Stimulated activated CD4-positive, alpha-beta T cell treated with anti-CD3 and anti-CD28 coated beads, Interleukin-4, amount 100 ng/mL, for 4 hours (primary cell): ENCODE measurements at places on chromosomes 4 and X.

GRCh38 chr4:180394730-180395129 is 1848.5 kb upstream of the TENM3 start:
- DNase-seq, result no peak

GRCh38 chr4:136967069-136967468 is 565.2 kb downstream of the PCDH18 start:
- DNase-seq, result no peak

DNA sequence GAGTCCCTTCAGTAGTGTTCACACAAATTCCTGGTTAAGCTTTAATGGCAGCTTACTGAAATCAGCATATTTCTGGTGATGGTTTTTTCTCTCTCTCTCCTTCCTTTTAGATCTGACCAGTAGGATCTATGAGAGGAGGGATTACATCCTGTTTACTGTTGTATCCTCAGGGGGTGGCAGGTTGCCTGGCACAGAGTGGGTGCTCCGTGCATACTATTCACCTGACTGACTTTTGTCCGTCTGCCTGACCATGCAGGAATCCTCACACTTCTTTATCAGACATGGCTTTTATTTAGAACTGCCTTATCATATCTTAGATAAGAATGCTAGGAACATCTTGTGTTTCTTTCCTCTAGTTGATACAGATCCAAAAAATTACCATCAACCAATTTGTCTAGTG is 29.6 kb downstream of the MCUB start:
- DNase-seq, result no peak

DNA sequence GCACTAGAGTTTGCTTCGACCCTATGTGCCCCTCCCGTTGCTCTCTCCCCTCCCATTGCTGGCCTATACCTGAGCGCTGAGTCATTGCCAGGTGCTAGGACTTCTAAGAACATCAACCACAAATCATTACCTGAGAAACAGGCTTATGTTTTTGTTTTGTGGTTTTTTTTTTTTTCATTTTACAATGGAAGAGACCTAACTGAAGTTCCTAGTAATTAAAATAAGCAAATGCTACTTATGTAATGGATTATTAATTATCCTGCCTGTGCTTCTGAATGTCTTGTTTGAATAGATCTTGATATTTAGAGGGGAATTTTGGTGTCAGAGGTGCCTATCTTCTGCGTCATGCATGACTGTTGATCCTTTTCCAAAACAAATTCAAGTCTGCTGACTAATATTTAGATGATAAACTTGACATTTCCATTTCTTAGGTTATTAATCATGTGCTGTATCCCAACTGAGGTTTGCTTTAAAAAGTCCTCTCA is 275.4 kb upstream of the CPEB2 start:
- DNase-seq, result no peak

- DNase-seq, result no peak
Observed at GRCh38 chrX:72478853-72479252, 93.8 kb downstream of the HDAC8 start.

DNA sequence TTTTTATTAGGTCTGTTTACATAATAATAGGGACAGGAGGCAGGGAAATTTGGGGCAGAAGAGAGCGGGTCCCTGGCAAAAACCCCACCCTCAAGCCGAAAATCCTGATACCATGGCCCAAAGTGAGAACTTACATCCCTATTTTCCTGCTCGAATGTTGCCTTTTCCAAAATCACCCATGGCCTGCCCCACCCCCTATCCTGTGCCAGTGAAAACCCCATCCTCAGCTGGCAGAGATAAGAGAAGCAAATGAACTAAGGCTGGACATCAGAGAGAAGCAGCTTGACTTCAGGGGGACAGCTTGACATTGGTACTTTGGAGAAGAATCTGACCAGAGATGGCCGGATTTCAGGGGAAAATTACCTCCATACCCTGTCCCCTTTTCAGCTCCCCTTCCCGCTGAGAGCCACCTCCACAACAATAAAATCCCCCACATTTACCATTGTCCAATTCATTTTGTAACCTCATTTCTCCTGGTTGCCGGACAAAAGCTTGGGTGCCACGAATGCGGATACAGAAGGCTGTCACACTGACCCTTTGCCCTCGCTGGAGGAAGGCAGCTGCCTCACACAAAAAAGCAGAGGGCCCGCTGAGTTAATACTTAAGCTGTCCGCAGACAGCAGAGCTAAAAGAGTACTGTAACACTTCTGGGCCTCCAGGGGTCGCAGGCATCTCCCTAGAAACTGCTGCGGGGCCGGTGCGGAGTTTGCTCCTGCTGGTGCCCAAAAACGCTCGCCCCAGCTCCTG is 196.2 kb downstream of the SNCA start:
- peak; percentile 3 for DNase-seq

GRCh38 chr4:79050541-79050880 is 111.3 kb upstream of the PAQR3 start:
- no peak for DNase-seq

- no peak for DNase-seq
Observed at GRCh38 chrX:94633237-94633636, 959.2 kb downstream of the FAM133A start.

GRCh38 chr4:82499738-82500434 is 61.9 kb downstream of the TMEM150C start:
- no peak for DNase-seq

GRCh38 chr4:100929758-100930157 is 411.9 kb upstream of the EMCN start:
- no peak for DNase-seq

- no peak for DNase-seq
Observed at GRCh38 chr4:146329050-146329716, 114.8 kb downstream of the REELD1 start.

DNA sequence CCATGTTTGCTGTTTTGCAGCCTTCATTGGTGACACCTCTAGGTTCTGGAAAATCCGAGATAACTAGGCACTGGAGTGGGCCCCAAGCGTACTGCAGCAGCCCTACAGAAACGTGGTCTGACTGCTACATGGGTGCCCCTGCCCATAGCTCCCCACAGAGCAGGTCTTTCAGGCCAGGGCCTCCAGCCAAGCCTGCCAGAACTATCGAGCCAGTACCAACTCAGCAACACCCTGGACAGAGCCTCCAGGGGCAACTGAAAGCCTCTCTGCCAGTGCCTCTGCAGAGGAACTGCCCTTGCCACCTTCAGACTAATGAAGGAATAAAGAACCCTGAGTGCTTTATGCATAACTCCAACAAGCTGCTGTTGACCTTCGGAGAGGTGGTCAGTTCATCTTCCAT is 111.1 kb upstream of the PPP3CA start:
- DNase-seq, result no peak

- no peak for DNase-seq
Observed at GRCh38 chrX:120309873-120310705, 1.2 kb downstream of the TMEM255A start.

GRCh38 chrX:109783701-109784079 is 50.6 kb upstream of the ACSL4 start:
- no peak for DNase-seq

DNA sequence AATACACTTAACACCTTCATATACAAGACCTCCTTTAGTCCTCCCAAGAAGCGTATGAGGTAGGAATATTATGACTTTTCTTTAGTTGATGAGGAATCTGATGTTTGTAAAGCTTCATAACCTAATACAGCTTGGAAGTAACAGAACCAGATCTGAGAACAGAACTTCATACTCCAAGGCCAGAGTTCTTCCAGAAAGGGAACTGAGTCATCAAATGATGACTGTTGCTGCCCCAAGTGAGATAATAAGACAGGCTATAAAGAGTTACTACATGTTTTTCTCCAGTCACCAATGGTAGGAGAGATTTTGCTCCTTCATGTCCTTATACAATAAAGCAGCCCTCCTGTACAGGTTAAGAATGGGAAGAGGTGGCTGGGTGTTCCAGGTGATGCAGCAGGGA is 74.3 kb upstream of the ANXA3 start:
- DNase-seq, result no peak

DNA sequence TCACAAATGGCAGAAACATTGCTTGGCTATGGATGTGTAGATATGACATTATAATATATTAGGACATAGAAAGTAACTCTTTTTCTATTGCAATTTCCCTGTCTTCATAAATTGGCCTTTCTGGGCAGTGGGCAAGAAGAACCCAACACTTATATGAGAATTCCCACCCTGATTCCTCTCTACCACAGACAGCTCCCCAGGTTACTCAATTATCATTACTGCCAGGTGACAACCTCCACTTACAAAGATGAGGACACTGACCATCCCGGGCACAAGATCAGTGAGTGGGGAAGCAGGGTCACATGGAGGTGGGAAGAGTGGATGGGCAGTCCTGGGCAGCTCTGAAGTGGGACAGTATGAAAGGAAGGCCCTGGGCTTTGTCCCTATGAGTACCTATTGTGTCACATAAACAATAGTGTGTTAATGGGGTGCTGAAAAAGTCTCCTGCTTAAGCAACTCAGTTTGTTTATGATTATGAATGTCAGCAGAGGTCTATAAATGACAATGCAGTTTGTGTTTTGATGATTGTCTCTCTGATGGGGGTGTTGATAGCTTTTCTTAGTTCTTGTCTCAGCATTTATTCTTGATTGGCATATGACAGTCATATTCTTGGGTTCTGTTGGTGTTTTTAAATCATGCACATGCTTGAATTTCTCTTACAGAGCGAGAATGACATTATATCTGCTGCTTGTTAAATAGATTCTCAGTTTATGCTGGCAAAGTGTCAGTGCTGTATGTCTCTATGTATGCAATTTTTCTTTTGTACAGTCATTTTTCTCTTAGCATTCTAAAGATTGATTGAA is 99.9 kb downstream of the SLIT2 start:
- DNase-seq, result no peak

- DNase-seq, result no peak
Observed at GRCh38 chr4:132556316-132556715, 592.8 kb upstream of the PCDH10 start.

- no peak for DNase-seq
Observed at GRCh38 chr4:182257016-182257415, 13.8 kb downstream of the TENM3 start.

GRCh38 chrX:8323356-8323755 is 141.3 kb upstream of the VCX3B start:
- no peak for DNase-seq

DNA sequence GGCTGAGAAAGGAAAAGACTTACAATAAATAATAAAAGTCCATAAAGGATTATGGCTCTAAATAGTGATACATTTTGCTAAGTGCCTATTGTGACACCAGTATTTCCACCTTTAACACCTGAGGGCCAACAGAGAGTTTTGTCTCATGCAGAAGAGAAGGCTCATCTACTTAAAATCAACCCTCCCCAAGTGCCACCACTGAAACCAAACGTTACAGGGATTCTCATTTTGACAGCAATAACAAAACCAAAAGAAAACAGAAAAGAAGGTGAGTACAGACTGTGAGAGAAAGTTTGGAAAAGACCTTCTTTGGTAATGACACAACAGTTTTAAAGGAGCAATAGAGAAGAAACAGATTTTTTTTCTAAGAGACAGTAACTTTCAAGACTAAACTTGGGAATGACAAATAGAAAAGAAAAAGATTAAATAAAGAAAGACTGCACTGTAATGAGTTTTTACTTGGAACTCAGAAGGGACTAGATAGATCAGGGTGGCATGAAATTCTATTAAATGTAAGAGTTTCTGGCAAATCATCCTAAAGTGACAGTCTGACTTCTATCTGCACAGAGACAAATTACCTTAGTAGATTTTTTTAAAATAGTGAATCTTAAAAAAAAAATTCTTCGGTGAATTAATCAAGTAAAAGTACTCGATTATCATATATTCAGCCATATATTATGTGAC is 109.7 kb downstream of the ZNF827 start:
- DNase-seq, result no peak

DNA sequence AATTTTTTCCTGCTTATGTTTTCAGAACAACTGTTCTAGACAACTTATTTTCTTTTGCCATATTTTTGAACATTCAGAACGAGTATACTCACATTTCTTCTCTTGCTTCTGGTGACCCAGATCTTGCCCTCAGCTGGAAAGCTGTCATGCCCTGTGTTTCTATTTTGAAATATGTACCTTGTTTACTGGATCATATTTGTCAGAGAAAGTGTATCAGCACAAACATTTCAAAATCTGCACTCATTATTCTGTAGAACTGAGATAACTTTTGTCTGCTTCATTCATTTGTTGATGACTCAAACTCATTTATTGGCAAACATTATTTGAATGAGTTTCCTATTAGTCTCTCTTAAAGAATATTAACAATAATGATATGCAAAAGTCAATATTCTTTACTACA is 46.2 kb upstream of the FAM9A start:
- DNase-seq, result no peak

GRCh38 chr4:13541176-13541604 is 3.1 kb downstream of the NKX3-2 start:
- no peak for DNase-seq

DNA sequence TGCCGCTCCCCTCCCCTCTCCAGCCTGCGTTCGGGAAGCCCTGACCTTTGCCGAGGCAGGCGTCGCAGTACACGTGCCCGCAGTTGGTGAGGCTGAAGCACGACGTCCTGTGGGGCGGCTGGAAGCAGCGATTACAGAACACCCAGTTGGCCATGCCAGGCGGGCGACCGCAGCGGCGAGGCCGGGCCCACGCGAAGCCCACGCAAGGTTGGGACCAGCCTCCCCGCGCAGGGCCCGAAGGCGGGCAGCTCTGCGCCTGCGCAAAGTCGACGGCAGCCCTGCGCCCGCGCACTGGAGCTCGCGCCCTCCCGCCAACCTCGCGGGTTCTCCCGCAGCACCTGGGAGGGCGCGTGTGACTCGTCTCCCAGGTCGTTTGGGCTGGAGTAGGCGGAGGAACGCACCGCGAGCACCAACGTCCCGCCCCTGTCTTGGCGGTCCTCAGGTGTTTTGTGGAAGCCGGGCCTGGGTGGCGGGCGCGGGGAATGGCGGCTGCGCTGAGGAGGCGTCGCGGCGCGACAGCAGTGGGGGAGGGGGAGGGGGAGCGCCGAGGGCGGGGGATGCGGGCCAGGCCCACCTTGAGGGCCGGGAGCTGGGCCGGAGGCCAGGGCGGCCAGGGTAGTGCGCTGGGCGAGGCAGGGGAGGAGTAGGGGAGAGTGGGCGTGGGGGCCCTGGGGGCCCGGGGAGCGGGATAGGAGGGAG is at the start of gene RNF212:
TSS of gene RNF212 (minus strand) at position 254 of the 699 bp plus-strand sequence. CDS start at position 154, 100 bp downstream.
- peak; percentile 48 for DNase-seq

DNA sequence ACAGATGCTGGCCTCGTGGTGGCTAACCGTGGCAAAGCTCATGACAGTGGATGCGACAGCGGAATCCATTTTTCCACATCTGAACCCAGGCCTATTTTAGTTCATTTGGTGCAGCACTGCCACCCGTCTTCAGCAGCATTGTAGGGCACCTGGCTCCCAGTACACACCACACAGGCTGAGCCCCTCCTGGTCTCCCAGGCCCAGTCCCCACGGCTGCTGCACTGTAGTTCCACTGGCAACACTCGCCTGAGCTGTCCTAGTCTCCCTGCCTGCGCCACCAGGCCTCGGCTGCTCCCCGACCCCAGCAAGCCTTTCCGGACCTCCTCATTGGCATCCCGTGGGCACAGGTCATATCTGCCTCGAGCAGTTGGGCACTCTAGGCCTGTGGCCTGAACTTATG is 76.2 kb downstream of the MTMR1 start:
- DNase-seq, result no peak

DNA sequence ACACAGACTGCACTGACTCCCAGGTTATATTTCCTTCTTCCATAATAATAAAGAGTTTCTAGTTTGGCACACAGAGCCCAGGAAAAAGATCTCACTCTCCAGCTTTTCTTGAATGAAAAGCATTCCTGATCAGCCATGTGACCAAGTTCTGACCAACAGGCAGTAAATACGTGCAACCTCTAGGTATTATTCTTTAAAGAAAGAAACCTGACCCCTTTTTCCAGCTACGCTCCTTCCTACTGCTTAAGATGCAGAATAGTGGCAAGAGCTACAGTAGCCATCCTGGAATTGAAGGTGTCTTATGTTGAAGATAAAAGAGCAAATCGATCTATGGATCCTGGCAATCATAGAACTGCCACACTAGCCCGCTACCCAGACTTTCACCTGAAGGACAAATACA is 76.7 kb downstream of the LRBA start:
- no peak for DNase-seq
